ENCODE measurements at places on chromosomes 5 and 9.

GRCh38 chr9:91896097-91896496 lies 53.9 kb downstream of the ROR2 start:
- DNase-seq, result no peak

GRCh38 chr5:122385286-122385685 lies 73.2 kb downstream of the SNCAIP start:
- DNase-seq, result no peak

DNA sequence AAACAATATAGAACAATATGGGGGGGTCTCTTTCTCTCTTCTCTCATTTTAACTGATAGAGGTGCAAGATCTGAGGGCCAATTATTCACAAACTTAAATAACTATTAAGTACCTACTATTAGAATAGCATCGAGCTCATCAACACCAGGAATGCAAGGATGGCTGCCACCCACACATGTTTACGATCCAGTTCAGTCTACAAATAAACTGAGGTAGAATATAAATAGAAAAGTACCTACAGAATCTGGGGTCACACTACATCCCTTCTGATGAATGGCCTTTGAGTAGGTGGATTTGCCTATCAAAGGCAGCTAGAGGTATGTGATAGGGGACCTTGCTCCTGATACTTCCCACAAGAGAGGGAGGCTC lies 91.8 kb upstream of the ZNF366 start:
- no peak for DNase-seq

DNA sequence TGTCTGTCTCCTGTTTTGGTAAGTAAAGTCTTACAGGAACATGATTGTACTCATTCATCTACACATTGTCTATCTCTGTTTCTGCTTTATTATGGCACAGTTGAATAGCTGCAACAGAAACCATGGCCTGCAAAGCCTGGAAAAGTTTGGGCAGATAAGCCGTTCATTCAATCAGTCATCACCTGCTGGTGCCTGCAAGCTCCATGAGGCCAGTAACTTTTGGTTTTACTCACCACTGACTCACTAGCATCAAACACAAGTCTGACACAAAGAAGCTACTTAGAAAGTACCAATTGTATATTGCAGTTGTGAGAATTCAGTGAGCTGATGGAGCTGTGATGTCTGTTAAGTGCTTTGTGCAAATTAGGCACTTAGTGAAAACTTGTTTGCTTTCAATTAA lies 373.6 kb upstream of the SGCD start:
- no peak for DNase-seq

GRCh38 chr5:161446655-161447054 lies 99.9 kb downstream of the GABRB2 start:
- DNase-seq, result no peak

GRCh38 chr9:134423166-134423565 lies 96.9 kb downstream of the RXRA start:
- no peak for DNase-seq

- DNase-seq, result no peak
Observed at GRCh38 chr5:164187785-164188184, 682.4 kb downstream of the MAT2B start.

GRCh38 chr5:37926732-37927131 lies 86.9 kb upstream of the GDNF start:
- DNase-seq, result peak; percentile 6

- DNase-seq, result no peak
Observed at GRCh38 chr5:168944004-168944403, 356.9 kb downstream of the SLIT3 start.

DNA sequence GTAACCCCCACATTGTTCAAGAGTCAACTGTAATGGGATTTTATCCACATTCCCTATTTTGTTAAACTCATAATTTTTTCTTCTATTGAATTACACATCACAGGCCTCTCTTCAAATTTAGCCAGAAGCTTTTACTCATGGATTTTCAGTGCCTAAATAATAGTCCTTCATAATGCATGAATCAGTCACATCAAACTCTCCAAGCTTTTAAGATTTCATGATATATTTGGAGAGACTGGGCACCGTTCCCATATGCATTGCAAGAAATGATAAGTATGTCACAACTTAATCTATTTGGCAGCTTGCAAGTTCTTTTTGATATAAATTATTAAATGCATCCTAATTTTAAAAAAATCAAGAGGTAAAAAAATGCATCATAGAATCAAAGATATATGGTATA lies 465.9 kb downstream of the DMAC1 start:
- DNase-seq, result no peak

DNA sequence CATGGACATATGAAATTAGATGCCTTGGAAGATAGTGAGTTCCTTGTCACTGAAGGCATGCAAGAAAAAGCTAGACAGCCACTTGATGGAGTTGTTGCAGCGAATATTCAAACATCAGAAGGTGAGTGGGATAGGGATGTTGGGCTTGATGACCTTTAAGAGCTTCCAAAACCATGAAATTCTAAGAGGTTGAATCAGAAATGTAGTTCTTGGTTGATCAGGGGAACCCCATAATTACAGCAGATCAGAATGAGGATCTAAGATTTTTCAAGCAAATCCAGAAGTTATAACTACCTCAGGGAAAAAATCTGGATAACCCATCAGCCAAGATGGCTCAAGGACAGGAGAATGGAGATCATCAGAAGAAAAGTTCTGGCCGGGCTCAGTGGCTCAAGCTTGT lies 244.3 kb upstream of the NR4A3 start:
- DNase-seq, result no peak

- no peak for DNase-seq
Observed at GRCh38 chr5:166926138-166926537, 1365.3 kb upstream of the WWC1 start.

Data from fibroblast of skin of back (primary cell).